ENCODE measurements at places on chromosomes 4 and X.

DNA sequence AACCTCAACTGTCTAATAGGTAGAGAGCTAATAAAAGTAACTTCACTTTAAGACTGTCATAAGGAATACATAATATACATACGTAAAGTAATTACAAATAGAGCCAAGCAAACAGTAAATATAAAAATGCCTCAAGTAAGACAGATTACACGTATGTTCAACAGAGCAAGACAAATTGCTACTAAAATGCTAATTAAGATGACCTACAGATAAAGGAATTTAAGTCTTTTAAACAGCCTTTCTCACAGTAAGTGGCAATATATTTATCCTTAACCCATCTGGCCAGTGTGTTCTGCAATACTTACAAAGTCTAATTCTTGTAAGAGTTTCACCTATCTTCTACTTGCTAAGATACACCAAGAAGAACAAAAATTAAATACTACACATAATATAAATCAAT, 12.7 kb downstream of the G3BP2 start:
- no peak for DNase-seq

DNA sequence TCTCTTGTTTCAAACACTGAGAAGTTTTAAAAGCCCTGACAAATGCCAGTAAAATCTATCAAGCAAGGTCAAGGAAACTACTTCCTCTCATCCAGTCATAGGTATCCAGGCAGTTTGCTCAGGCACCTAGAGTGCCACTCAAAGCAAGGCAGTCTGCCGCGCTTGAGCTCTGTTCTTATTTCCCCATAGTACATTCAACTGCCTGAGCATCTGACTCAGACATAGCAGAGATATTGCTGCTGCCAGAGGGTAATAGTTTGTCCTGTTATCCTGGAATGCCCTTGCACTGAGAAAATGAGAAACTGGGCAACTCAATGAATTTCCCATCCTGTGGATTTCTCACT, 16.1 kb upstream of the ATP8A1 start:
- no peak for DNase-seq

DNA sequence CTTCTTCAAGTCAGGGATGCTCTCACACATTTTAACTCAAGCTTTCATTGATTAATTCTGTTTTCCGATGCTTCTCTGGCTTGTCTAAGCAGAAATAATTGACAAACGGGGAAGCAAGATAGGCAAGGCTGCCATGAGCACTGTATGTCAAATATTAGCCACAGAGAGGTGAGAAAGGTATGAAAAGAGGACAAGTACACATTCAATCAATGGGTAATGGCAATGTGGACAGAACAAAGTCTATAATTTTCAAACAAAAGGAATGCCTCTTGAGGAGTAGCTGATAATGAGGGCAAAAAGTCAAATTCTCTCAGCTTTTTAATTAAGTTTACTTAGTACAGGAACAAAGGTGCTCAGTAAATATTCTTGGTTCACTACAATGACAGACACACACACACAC, 19.6 kb downstream of the COX7B2 start:
- DNase-seq, result no peak

GRCh38 chrX:106950381-106950780, 30.2 kb downstream of the CLDN2 start:
- DNase-seq, result no peak

DNA sequence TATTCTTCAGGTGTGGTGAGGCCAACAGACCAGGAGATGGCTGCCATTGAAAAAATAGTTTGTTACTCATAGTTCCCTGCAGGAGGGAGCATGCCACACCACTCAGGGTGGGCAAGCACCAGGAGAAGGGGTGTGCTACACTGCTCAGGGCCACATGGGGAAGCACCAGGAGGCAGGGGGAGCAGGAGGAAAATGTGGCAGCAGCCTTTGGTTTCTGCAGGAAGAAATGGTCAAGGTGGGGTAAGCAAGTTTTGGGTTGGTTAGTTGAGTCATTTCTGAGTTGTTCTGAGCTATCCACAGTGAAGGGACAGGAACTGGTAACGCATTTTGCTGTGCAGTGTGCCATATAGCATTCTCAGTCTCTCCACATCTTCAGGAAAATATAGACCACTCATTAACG, 23.8 kb downstream of the FGFBP1 start:
- DNase-seq, result no peak

GRCh38 chr4:55742655-55743202, 76.9 kb upstream of the EXOC1L start:
- no peak for DNase-seq

- no peak for DNase-seq
Observed at GRCh38 chr4:186201535-186202230, 10.3 kb downstream of the CYP4V2 start.

GRCh38 chrX:120560405-120560841, 339 bp downstream of the CUL4B start:
- DNase-seq, result no peak

DNA sequence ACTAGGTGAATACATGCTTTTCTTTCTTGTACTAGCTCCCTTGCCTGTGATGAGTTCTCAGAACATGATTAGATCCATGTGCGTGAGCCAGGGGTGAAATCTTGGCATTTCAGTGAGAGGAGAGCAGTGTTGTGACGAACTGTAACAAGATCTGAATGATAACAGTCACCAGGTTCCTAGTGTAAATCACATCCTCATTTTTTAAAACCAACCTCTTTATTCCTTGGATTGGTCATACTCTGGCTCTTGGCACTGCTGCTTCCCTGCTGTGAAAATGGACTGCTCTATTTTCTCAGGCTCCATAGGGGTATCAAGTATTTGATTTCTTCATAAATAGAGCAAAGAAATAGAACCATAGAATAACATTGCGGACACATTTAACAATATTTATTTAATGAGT, 206.3 kb downstream of the SLC4A4 start:
- no peak for DNase-seq

- DNase-seq, result no peak
Observed at GRCh38 chr4:150248181-150248580, 169.9 kb downstream of the DCLK2 start.

- no peak for DNase-seq
Observed at GRCh38 chr4:183205193-183205592, 106.1 kb downstream of the WWC2 start.

GRCh38 chrX:29852767-29853166, 362.6 kb upstream of the MAGEB2 start:
- no peak for DNase-seq

DNA sequence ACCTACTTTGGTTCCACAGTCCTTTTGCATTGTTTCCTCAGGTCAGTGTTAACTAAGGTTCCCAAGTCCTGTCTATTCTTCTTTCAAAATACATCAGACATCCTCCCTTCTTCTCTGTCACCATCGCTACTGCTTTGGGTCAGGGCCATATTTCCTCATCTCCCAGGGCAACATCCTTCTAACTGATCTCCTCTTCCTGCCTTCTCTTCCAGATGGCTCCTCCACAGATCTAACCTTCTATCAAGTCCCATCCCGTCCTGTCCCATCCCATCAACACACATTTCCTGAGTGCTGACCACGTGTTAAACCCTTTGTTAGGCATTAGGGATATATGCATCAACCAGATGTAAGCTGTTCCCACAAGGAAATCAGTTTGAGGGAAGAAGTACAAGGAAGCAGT, 25.9 kb downstream of the PLAC1 start:
- DNase-seq, result no peak

DNA sequence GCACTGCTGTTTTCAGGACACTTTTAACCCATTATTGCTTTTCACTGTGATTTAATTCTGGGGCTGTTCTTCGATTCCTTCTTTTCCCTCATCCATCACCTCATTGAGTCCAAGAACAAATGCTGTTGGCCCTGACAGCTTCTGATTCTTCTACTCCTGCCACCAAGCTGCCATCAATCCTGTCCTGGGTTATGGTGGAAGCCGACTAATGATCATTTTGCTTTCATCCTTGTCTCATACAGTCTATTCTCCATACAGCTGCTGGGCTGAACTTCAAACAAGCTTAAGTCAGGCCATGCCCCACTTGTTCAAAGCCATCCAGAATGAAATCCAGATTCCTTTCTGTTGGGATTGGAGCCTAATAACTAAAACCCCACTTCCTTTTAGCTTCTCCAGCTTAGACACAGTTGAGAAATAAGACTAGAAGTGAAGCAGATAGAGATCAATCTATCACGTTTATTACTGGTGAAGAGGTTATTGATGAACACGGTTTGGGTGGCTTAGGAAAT, 161.9 kb downstream of the STK32B start:
- no peak for DNase-seq

DNA sequence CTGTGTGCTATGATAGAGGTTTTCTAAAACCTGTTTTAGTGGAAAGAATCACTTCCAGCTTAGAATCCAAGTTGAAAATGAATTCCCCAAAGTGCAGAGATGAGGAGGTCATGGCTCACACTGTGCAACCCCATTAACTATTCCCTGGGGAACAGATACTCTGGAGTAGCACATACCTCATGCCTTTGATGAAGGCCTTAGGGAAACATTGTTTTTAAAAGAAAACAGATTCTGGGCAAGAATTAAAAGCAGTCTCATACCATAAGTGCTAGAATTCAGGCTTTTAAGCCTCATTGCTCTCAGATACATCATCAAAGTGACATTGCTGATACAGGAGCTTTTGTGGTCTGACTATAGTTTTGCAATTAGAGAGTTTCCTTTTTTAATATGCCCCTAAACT, 115.1 kb downstream of the NDST4 start:
- DNase-seq, result no peak

GRCh38 chr4:92246384-92246783, 57.4 kb upstream of the GRID2 start:
- no peak for DNase-seq

DNA sequence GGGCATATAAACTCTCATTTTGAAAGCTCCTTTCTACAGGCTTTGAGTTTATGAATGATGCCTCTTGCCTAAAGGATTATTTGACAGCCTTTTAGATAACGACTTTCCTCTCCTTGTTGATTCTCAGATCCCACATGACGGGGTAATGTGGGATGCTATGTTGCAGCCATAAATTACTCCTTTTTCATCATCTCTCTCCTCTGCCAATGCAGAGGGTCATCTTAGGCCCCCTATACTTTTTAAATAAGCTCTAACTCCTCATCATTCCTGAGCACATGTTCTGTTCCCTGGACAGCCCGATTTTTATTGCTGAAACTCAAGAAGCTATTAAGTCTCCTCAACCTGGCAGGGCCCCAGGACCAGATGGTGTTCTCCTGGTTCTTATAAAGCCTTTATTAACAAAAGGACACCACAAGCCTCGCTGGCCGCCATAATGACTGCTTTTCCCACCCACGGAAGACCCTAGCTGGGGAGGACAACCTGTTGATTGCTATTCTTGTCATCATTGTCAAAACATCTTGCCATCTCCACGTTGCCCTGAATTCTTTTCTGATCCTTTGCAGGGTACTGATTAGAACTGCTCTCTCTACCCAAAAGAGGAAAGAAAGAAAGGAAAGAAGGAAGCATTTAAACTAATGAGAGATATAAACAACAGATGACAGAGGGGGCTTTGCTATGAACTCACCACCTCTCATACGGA, 150.7 kb downstream of the DHX15 start:
- no peak for DNase-seq

DNA sequence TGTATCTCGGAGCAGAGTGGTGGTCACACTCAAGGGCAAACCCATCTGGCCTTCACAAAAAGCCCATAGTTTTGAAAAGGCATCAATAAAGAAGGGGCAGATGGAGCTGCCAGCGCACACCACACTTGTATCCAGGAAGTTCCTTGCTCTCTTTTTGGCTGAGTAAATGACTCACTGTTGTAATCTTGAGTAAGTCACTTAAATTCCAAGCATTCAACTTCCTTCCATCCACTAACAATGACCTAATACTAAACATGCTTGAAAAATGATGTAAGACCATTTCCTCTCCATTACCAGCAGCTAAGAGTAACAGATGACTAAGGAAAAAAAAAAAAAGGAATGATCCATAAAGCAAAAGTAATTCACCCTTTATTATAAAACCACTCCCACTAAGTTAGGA, 32.4 kb upstream of the MYOZ2 start:
- no peak for DNase-seq

DNA sequence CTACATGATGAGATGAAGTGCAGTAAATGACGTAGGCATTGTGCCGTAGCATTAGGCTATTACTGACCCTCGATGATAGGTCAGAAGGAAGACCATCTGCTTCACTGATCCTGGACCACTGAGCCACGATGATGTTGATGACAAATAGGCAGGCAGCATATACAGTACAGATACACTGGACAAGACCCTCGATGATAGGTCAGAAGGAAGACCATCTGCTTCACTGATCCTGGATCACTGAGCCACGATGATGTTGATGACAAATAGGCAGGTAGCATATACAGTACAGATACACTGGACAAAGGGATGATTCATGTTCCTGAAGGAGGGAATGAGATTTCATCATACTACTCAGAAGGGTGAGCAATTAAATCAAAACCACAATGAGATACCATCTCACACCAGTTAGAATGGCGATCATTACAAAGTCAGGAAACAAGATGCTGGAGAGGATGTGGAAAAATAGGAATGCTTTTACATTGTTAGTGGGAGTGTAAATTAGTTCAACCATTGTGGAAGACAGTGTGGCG, 50.9 kb downstream of the BEND4 start:
- DNase-seq, result no peak

- no peak for DNase-seq
Observed at GRCh38 chr4:185945906-185946305, 123.0 kb upstream of the TLR3 start.

DNA sequence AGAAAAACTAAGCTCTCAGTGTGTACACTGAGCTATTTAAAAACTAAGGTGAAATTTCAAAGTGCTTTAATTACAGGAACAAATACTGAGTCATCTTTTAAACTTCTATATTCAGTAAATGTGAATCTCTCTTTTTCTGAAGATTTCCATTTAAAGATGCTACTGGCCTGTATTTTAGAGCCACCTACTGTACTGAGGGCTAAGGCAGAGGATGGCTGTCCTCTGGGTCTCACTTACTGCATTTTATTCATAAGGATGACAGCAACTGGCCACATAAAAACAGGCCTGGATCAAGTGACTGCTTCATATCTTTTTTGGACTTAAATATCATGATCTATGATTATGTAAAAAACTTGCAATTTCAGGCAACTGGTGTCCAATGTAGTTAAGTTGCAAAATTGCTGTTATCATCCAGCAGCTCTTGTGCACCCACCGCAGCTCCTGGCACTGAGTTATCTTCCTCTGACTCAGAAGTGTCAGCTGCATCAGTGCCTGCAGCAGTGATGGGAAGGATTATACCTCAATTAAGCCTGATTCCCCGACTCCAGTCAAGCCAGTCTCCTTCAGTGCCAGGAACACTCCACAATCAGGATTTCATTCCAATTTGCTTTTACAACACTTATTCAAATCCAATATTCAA, 1073.7 kb downstream of the PDHA2 start:
- no peak for DNase-seq

DNA sequence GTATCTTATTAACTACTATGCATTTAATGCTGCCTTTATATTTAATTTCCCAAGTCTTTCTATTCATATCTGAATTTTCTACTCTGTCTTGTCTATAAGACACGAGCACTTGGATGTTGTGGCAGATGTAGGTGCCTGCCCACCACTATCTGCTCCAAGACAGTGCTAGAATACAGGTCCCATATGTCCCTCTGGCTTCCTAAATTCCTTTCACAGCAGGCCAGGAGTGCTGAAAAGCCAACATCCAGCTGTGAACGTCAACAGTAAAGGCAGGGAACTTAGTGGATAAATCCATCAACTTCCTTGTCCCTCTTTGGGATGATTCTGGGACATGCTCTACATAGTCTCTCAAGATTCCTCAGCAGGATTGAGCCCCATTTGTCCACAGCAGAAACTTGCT, 245.1 kb upstream of the ETNPPL start:
- DNase-seq, result no peak

Measured in left forelimb (tissue), 1 donor.